RPMI7951 (cell line): ENCODE measurements at places on chromosomes 5 and 9. TPM values are rescaled to one million over a fixed set of nuclear protein-coding genes. Genes with fewer than 3 reads are reported as not detected.

DNA sequence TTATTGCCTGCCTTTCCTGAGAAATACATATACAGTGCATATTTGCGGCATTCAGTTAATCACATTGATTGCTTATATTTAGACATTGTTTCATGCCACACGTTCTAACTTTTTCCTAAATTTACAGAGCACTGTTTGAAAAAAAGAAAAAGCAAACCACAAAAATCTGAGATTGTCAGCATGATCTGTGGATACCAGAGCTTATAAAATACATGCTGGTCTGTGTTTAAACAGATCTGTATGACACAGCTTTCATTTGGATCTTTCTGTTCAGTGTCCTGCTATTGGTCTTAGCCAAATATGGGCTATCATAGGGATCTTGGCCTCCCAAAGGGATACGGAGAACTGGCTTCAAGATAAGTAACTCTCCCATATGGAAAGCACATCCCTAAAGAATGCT, 20.2 kb downstream of the ALDH1A1 start:
- no peak for DNase-seq

DNA sequence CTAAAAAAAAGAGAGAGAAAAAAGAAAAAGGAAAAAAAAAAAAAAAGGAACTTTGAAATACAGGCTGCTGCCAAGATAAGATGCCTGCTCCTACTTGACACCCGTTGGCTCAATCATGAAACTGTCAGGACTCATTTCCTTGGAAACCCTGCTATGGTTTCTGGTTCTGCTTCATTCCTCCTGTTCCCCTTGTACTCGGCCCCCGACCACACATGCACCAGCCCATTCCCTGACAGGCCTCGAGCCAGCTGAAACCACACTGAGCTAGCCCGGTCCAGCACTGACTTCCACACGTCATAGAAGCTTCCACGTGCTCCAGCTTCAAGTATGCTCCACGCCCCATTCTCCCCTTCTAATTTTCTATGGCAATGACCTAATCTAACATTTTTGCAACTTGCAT, 93.2 kb downstream of the MYO10 start:
- no peak for DNase-seq

GRCh38 chr5:34059977-34060376, 17.0 kb upstream of the C1QTNF3 start:
- DNase-seq, result no peak

DNA sequence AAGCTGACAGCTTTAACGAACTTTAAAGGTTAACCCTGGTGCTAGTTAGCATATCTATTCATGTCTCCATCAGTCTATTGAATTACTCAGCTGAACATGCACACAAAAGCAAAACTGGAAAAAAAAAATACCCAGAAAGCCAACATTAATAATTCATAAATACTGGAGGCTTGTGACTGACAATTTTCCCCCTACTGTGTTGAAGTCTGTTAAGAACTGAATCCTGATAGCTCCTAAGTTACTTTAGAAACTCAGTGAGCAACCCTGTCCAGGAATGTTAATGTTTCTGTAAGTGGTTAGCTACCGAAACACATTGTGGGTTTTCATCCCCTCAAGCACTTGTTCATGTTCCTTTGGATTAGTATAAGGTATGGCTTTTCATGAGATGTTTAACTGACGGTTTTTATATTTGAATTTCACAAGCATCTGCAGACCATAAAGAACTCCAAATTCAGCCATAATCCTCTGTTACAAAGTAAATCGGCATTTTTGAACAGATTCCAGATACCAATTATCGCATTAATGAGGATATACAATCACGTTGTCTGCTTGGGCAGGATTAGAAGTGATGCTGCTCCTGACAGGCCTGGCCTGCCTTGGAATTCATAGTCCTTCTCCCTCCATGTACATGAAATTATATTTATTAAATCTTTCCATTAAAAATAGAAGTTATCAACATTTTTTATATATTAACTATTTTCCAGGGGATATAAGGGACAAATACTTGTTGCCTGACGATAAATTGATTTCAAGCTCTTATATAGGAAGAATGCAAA, 331.2 kb downstream of the TLE4 start:
- DNase-seq, result peak; percentile 6

GRCh38 chr5:84568171-84568570, 183.5 kb upstream of the EDIL3 start:
- DNase-seq, result no peak

- DNase-seq, result no peak
Observed at GRCh38 chr9:96398582-96399324, 15.2 kb upstream of the SLC35D2 start.

Gene PDZD2
- under 0.01 and 0.10 TPM in 2 replicates for total RNA-seq

Gene PKD2L2
- total RNA-seq, result not detected in 2 replicates

Gene PCDHGB4
- 12.0 and 12.7 TPM in 2 replicates for total RNA-seq

Gene CCNI2
- total RNA-seq, result 2.0 TPM in 1 of 2 replicates, not detected in the other
